ENCODE measurements at places on chromosomes 1 and 21.
A peak's percentile ranks its signal among the peaks of the same experiment; 100 is the strongest.

DNA sequence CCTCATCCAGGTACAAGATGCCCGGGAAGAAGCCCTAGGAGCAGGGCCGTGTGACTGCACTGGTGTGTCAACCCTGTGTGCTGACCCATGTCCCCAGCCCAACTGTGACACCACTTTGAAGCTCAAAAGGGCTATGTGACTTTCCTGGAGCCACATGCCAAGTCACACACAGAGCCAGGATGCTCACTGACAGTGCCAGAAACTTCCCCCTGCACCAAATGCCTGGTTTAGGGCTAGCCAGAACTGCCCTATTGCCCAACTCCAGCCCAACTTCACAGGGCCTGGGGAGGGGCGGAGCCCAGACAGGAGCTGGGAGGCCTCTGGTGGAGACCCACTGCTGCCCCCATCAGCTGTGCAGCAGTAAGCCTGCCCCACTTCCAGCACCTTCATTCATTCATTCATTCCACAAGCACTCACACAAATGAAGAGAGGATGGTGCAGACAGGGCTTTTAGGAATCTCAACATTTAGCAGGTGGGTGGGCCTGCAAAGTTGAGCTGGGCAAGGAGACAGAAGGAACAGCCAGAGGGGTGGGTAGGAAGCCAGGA lies 36.7 kb downstream of the KCNQ4 start:
- DNase-seq, result no peak

DNA sequence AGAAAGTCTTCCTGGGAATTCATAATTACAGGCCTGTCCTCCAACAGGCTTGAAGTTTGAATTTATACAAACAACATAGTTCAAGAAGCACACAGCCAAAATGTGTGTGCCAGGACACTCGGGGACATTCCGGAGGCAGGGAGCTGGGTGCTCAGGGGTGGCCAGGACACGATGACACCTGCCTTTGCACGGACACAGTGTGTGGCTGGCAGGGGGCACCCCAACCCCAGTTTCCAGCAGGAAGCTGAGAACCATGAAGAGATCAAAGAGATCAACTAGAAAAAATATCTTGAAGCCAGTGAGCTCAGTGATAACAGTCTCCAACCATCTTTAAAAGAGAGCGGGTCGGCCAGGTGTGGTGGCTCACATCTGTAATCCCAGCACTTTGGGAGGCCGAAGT lies 32.5 kb upstream of the TRAPPC10 start:
- DNase-seq, result no peak

GRCh38 chr1:63669151-63669961 lies 76.1 kb downstream of the PGM1 start:
- no peak for DNase-seq

DNA sequence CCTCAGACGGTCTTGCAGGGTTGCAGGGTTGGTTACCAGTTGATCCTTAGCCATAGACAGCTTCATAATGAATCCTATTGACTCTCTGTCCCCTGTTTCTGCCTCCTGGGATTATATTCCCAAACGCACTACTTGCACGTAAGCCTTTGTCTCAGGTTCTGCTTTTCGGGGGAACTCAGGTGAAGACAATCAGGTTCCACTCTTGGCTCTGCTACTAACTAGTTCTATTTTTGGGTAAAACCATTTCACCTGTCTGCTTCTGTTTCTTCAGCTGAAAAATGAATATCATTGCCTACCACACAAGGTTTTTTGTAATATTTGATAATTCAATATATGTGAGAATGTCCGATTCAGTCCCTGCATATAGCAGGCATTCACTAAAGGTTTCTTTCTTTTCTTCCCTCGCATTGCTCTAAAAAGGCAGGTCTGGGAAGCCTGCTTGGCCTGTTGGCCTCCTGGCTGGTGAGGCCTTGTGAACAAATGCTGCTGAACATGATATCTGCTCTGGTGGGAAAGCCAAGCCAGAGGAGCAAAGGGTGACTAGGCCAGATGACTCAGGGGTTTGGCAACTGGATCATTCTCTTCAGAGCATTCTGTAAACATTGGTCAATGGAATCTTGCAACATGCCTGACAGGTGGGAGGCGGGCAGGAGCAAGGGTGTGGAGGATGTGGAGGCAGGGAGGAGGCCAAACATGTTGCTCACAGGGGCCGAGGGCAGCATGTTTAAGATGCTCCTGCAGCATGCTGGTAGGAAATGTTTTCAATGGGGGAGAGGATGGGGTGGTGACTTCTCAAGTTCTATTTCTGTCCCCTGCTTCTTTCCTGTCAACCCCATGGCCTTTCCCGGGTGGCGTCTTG lies 23.8 kb downstream of the IER5 start:
- DNase-seq, result no peak

GRCh38 chr1:161071886-161072371 lies 2.2 kb upstream of the ARHGAP30 start:
- no peak for DNase-seq

GRCh38 chr1:109255678-109256077 lies 6.3 kb downstream of the CELSR2 start:
- peak; percentile 91 for DNase-seq

GRCh38 chr1:110960777-110961420 lies 2.8 kb downstream of the LRIF1 start:
- DNase-seq, result no peak

GRCh38 chr21:44006017-44006619 lies 6.0 kb upstream of the TRAPPC10 start:
- no peak for DNase-seq

- DNase-seq, result no peak
Measured at GRCh38 chr1:174795806-174796205, 203.9 kb upstream of the CACYBP start.

DNA sequence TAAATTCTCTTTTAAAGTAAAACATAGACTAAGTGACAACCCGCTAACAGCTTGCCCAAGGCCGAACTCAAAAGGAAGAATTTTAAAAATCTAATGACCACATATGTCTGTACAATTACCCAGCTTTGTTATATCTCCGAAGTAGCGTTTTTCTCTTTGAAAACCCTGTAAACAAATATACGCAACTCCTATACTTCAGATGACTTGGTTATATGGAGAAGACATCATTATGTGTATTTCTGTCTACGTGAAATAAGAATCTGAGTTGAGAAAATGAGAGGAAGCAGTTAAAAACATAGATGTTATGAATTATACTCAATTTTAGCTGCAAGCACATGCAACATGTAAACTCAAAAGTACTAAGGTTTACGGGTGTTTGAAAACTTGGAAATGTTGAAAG lies 2.0 kb downstream of the PBX1 start:
- DNase-seq, result no peak

- no peak for DNase-seq
Measured at GRCh38 chr21:25243808-25244207, 363.5 kb downstream of the MRPL39 start.

GRCh38 chr1:222275729-222276465 lies 272.0 kb downstream of the HHIPL2 start:
- peak; percentile 24 for DNase-seq

DNA sequence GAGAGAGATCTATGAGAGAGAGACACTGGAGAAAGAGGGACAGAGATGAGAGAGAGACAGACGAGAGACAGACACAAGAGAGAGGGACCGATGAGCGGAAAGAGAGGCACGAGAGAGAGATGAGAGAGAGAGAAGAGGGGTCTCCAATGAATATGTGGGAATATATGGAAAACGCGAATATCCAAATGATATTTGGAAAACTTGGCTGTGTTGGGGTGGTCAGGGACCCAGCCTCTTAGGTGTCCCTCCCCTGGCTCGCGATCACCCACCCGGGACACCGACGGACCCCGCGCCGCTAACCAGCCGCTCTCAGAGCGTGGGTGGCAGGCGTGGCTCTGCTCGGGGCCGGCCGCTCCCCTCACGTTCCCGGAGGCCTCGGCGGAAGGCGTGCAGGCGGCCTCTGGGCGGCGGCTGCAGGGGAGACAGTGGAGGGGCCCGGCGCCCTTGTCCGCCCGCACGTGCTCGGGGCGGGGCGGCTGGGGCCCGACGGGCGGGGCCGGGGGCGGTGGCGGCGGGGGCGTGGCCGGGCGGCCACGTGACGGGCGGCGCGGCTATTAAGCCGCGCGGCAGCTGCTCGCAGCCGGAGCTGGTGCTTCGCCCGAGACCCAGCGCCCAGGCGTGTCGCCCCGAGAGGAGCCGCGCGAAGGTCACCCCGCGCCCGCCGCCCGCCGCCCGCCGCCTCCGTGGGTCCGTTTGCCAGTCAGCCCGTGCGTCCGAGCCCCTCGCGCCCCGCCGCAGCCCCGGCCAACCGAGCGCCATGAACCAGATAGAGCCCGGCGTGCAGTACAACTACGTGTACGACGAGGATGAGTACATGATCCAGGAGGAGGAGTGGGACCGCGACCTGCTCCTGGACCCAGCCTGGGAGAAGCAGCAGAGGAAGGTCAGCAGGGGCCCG lies at the start of gene ACTN2:
ACTN2 (plus strand) TSS at position 583 of the 898 bp plus-strand sequence; CDS start at position 758, 175 bp downstream.
- DNase-seq, result no peak

DNA sequence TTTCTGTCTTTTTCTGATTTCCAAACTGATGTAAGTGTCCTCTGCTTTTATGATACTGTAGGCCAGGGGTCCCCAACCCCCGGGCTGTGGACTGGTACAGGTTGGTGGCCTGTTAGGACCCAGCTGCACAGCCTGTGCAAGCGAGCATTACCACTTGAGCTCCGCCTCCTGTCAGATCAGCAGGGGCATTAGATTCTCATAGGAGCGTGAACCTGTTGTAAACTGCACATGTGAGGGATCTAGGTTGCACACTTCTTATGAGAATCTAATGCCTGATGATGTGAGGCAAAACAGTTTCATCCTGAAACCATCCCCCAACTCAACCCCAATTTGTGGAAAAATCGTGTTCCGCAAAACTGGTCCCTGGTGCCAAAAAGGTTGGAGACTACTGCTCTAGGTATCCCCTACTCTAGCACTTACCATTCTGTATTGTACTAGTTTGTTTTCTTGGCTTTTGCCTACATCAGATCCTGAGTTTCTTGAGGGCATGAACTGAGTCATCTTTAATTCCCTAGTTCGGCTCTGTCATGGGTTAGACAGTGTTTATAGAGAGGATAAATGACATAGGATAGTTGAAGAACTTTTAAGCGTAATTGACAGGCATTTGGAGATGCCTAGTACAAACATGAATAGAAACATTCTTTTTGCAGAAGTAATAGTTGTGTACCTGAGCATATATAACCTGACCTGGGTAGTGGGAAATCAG lies 4.1 kb downstream of the ABCD3 start:
- DNase-seq, result no peak

GRCh38 chr1:183840140-183840539 lies 35.2 kb downstream of the RGL1 start:
- no peak for DNase-seq

DNA sequence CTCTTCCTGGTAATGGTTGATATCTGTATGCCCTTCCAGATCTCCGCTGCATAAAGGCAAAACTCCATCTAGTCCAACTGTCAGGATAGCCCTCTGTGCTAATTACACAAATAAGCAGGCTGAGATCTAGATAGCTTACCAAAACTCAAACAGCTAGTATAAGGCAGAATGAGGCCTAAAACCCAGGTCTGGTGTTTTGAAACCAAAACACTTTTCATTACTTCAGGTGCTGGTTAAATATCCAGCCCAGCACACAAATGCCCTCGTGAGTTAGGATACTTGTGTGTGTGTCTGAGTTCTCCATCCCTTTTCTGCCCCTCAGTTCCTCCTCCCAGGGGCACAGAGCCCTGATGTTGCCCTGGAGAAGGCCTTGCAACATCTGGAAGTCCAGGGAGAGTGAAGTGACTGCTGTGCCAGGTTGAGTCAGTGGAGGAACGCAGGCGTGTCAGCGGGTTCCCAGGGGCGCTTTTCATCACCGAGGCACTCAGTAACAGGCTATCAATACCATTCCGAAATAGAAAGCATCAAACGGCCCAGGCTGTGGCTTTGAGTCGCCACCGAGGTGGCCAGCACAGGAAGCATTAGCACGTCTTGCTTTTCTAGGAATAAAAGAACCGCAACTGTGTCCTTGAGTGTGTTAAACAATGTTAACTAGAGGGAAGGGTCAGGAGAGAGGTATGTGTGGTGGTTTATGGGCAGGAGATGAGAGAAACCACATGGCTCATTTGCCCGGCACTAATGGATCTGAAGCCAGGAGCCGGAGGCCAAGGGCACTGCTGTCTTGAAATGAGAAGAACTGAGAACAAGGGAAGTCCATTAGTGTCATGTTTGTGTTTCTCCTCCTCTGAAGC lies 90.7 kb upstream of the WLS start:
- no peak for DNase-seq

- DNase-seq, result no peak
Measured at GRCh38 chr1:168504064-168504837, 39.5 kb downstream of the XCL2 start.

DNA sequence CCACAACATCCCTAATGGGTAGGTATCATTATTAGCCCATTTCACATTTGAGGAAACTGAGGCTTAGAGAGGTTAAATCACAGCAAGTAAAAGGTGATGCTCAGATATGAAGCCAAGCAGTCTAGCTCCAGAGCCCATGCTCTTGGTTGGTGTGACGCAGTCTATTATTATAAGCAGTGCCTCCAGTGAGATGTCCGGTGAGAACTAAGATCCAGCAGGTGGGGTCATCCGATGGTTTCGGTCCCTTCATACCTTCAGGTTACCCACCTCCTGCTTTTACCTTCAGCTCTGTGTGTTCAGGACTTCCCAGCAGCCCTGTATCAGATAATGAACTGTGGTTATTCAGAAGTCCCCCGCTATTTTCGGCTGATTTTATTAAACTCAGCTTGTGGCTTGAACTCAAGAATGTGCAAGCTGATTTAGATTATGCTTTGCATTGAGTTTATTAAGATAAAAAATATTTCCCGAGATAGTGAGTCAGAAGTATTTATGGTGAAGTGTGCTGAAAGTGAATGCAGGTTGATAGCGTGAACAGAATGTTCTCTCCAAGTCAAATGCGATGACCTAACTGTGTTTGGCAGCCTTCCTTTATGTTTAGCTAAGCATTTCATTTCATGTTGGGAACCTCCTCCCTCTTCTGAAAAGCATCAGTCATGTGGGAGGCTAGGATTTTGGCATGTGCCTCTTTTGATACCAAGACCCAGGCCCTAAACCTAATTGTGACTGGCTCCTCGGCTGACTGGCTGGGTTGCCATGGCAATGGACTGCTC lies 160.9 kb upstream of the UBE2U start:
- no peak for DNase-seq

DNA sequence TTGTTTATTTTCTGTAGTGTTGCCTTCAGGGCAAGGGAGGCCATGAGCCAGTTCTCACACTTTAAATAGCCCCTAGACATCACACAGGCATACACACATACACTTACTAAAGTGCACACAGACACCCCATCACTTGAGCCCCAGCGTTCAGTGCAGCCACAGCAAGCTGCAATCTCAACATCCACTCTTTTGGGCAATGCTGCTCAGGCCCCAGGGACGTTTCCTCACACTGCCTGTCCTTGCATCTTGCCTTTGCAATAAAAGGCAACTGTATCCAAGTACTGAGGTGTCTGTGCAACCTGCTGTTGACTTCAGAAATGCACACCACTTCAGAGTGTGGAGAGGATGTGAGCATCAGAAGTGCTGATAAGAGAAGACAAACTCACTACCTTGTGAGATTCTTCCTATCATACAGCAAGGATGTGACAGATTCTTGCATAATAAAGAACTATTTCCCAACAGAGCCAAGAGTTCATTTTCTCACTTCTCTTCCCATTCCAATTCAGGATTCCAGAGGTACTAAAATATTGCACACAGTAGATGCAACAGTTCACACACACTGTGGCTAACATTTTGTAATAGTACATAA lies 36.2 kb downstream of the IRF2BP2 start:
- DNase-seq, result no peak

Measured in DMS 273 treated with DMSO at 0.1 percent for 48 hours (cell line).